NCI-H1048 (cell line): ENCODE measurements at places on chromosomes 11 and 22.

GRCh38 chr11:63915961-63916836 is 765 bp downstream of the RCOR2 start:
- DNase-seq = no peak

- no peak for DNase-seq
Measured at GRCh38 chr11:33734441-33735270, 1.6 kb downstream of the CD59 start.

DNA sequence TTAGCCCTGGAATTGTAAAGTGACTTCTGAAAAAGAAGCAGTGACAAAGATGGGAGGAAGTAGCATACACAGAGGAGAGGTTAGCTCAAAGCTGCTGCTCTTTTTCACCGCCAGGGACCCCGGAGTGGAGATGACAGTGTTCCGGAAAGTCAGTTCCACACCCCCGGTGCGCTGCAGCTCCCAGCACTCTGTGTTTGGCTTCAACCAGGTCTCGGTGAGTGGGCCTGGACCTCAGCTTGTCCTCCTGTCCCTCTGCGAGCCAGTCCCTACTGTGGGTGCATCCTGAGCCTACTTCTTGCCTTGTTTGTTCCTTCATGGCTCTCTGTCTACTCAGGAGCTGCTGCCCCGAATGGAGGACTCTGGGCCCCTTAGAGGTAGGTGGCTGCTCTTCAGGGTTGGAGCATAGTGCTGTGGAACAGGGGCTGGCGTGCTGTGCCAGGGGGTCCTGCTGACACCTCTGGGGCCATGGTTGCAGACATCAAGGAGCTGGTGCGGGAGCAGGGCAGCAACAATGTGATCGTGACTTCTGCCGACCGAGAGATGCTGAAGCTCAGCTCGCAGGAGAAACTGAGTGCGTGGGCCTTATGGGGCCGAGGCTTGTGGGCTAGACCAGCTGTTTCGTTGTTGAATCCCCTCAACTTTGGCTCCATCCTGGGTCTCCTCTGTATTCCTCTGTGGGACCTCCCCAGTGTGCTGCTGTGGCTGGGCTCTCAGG is 1.7 kb downstream of the PCNX3 start:
- DNase-seq = no peak

- no peak for DNase-seq
Measured at GRCh38 chr22:23400286-23400981, 179.7 kb downstream of the IGLL1 start.

- DNase-seq = no peak
Measured at GRCh38 chr11:128424851-128425285, 162.5 kb downstream of the ETS1 start.

GRCh38 chr22:19943082-19944026 is 1.7 kb upstream of the TXNRD2 start:
- DNase-seq = no peak

GRCh38 chr11:103281301-103281700 is 172.1 kb downstream of the DYNC2H1 start:
- DNase-seq = no peak

- DNase-seq = no peak
Measured at GRCh38 chr11:77440678-77441077, 33.2 kb downstream of the PAK1 start.

DNA sequence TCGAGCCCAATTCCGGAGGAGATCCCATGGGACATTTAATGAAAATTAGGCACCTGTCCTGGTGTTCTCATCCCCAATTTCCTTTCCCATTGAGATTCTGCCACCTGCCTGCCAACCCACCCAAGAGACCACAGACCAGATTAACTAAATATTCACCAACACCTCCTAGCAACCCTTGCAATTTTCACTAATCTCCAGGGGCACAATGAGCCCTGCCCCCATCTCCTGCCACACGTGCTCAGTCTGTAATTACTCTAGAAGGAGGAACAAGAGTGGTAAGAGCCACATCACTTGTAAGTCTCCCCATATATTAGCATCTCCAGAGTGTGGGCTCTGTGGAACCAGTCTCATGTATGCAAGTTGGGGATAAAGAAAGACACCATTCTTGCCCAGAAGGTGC is 38.0 kb downstream of the IL18BP start:
- DNase-seq = no peak

DNA sequence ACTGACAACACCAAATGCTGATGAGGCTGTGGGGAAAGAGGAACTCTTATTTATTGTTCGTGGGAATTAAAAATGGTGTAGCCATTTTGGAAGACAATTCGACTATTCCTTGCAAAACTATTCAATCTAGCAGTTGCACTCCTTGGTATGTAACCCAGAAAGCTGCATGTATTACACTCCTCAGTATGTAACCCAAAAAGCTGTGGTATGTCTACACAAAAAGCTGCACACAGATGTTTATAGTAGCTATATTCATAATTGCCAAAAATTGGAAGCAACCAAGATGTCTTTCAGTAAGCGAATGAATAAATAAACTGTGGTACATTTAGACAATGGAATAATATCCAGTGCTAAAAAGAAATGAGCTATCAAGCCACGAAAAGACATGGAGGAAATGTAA is 4.9 kb downstream of the NNMT start:
- DNase-seq = no peak

- DNase-seq = no peak
Measured at GRCh38 chr11:9626496-9627394, 37.1 kb upstream of the SWAP70 start.

DNA sequence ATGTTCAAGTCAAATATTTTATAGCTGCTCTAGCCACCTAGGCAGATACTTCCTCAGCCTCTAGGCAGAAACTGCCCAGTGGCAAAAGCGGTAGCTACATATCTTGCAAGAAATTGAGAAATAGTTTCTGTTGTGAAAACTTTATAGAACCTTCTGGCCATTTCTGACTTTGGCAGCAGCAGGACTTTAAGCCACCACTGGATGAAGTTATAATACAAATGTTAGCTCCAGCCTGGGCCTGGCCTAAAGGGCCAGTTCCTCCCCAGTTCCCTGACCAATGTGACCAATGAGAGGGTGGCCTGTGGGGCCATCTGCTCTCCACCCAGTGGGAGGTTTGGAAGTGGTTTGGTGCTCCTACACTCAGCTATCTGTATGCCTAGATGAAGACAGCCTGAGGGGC is 254.0 kb upstream of the NARS2 start:
- no peak for DNase-seq
